ENCODE measurements at places on chromosomes 7 and 10.

DNA sequence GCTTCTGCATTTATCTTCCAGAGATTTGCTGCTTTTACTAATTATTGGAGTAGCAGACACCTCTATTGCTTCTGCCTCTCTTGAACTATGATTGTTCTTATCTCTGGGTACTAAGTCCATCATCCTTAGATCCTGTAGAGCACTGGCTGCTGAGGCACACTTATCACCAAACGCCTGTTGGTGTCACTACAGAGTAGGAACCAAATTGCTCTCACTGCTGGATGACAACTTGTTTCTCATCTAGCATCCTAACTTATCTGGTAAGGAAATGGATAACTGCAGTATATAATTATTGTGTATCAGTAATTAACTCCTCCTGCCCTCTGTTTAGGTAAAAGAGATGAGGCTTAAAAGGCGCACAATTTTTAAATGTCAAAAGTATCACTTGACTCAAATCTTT, 1059.4 kb downstream of the NRG3 start:
- DNase-seq: no peak

- DNase-seq: no peak
Observed at GRCh38 chr7:13850185-13850752, 139.2 kb downstream of the ETV1 start.

GRCh38 chr7:83738291-83738835, 89.4 kb upstream of the SEMA3E start:
- DNase-seq: no peak

DNA sequence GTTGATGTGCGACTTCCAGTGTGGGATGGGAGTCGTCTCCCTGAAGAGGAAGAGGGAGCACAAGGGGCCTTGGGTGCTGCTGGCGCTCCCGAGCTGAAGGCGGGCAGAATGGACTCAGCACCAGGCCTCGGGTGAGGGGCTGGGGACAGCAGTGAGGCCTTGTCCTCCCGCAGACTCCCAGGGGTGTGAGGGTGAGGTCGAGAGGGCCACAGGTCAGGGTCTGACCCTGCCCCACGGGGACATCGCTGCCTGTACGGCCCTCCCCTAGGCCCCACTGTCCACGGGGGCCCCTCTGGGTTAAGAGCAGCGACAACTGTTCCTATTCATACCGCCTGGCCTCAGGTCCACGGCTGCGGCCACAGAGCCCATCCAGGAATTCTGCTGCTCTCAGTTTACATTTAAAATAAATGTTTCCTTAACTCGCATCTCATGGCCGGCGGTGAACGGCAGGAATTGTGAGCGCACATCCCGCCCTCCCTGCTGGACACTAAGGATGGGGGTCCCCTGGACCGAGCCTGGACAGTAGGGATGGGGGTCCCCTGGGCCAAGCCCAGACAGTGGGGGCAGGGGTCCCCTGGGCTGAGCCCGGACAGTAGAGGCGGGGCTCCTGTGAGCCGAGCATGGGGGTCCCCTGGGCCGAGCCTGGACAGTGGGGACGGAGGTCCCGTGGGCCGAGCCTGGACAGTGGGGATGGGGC, 61.7 kb downstream of the PDGFA start:
- DNase-seq: no peak

- DNase-seq: no peak
Observed at GRCh38 chr10:529468-530230, 159.8 kb downstream of the DIP2C start.

- no peak for DNase-seq
Observed at GRCh38 chr7:159010411-159010810, 134.3 kb downstream of the VIPR2 start.

- no peak for DNase-seq
Observed at GRCh38 chr10:93541402-93542357, 24.8 kb upstream of the FFAR4 start.

DNA sequence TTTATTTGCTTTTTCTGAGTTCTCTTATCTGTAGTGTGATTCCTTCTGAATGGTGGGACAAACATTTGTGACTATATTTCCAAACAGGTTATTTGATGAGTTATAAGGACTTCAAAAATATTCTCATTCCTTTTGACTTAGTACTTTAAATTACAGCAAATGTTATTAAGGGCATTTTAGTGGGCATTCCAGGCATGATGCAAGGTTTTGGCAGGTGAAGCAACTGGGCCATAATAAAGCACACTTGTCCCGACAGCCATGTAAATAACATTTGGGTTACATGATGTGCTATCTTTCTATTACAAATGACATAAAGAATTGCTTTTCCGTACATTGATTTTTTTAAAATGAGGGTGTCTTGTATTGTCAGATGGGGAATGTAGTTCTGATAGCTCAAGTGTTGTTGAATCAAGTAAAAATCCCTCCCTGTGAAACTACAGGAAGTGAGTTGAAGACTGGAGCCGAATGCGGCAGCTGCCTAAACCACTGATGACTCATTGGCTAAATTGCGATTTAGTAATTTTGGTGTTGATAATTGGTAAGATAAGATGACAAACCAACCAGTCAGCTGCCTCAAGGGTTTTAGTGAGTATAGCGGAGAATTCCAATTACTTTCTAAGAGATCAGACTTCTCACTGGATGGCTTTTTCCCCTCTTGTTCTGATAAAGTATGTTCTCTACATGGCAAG, 231.3 kb upstream of the NPY start:
- no peak for DNase-seq

GRCh38 chr7:117158941-117159697, 163.7 kb downstream of the WNT2 start:
- no peak for DNase-seq

GRCh38 chr7:33399528-33400213, 270.3 kb downstream of the BBS9 start:
- no peak for DNase-seq

DNA sequence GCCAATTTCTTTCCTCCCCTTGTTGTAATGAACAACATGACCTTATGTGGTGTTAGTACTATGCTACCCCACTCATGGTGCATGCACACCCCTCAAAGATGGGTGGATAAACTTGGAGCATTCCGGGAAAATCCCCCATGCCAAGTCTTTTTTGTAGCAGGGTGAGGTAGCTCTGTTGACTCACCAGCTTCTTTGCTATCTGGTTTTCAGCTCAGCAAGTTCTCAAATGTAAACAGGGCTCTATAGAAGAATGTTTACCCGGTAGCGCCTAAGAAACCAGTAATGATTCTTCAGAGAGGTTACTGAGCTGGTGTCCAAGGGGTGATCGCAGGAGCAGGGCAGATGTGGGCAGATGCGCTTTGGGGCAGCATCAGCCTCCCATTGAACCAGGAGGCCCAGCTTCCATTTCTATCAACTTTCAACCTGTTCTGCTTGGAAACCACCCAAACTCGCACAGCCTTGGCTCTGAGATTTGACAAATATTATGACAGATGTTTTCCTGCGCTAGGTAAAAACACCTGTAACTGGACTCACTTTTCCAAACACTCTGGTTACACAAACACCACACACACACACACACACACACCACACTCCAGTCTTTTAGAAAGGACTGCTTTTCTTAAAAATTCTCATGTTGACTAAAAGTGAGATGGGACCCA, 87.8 kb downstream of the ZRANB1 start:
- no peak for DNase-seq

- DNase-seq: no peak
Observed at GRCh38 chr7:129006636-129007414, 48.1 kb downstream of the TNPO3 start.

- no peak for DNase-seq
Observed at GRCh38 chr10:59134785-59135184, 41.7 kb upstream of the PHYHIPL start.

DNA sequence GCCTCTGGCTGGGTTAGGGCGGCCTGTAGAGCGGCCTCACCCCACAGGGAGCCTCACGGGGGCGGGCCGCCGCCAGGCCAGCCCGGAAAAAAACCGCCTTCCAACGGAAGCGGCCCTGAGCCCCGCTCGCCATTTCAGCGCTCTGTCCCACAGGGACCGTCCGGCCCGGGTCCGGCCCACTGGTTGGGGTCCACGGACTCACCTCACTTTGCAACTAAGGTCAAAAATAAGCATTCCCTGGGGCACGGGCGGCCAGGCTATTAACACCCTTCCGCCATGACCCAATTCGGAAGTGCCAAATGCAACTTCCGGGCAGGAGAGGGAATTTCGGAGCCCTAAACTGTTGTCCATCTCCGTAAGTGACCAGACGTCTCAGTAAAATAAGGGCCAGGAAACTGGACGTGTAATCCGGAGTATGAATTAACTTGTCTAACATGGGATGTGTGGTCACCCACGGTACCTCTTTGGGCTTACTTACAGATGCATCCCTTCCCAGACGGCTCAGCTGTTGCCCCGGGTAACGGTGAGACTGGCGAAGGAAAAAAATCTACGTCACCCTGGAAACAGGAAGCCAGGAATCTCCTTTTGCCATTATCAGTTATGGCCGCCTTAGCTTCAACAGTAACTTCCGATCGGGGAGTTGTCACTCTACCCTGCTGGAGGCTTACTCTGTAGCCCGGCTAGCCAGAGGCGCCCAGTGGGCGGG, at the start of gene BBIP1:
Gene BBIP1, minus strand, starts transcription at position 538 of the 706 bp plus-strand sequence. CDS start 1,023 bp downstream, outside the sequence.
- peak; percentile 98 for DNase-seq

DNA sequence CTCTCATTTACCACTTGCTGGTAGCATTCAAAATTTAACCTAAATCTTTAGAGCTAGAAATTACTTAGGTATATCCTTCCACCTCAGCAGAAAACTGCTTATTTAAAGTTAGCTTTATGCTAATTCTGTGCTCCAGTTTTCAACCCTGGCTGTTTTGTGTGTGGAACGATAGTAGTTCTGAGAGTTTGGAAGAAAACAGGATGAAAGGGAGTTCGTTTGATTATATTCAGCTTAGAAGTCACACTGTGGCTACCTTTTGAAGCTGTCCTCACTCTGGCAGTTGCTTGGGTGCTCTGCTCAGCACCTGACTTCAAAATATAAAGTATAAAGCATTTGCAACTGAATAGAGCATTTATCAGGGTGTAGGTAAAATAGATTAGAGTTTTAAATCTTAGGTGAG, 2.6 kb upstream of the ASCC1 start:
- no peak for DNase-seq

DNA sequence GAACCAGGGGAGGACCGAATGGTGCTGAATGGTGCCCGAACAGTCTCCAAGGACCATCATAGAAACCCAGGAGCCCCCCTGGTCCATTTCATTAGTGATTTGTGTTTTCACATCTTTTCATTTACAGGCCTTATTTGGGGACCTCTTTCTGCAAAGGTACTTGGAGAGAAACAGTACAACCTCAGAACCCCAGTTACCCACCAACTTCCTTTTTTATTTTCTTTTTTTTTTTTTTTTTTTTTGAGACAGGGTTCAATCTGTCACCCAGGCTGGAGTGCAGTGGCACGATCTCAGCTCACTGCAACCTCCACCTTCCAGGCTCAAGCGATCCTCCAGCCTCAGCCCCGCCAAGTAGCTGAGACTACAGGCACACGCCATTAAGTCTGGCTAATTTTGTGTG, 13.0 kb upstream of the ELN start:
- no peak for DNase-seq

DNA sequence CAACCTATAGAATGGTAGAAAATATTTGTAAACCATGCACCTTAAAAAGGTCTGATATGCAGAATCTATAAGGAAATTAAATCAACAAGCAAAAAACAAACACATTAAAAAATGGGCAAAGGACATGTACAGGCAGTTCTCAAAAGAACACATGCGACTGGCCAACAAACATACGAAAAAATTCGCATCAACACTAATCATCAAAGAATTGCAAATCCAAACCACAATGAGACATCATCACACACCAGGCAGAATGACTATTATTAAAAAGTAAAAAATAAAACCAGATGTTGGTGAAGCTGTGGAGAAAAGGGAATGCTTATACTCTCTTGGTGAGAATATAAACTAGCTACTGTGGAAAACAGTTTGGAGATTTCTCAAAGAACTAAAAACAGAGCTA, 33.2 kb downstream of the TMEM229A start:
- DNase-seq: no peak

DNA sequence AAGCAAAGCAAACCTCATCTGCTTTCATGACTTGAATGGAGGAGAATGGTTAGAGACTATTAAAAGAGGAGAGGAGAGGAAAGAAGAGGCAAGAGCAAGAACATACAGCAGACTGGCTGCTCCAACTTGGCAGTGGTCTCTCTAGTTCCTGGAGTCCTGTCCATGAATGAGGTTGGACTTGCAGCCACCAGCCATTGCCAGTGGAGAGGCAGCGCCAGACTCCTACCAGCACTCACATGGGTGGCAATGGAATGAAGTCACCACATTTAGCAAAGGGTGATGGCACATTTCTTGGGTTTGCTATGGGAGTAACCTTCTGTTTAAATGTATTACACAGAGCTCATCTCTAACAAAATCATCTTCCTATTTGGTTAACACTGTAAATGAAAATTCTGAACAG, 257.8 kb upstream of the IMMP2L start:
- no peak for DNase-seq

DNA sequence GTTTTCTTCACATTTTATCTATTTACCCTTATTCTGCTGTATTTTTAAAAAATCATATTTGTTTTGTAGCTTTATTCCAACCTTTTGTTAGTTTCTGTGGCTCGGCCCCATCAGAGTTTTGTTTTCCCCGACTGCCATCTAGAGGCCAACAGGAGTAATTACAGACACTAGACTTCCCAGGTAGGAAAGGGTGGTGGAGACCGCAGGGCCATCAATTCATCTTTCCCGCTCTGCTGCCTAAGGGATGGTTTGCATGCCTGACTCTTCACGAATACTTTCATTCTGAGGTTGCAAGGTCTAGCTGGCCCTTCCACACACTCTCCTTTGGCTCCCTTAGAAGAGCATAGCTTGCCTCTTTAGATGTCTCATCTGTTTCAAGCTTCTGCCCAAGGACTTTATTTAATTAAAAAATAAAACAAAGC, 38.3 kb downstream of the LYZL2 start:
- DNase-seq: no peak

GRCh38 chr10:113341138-113341537, 211.7 kb upstream of the HABP2 start:
- no peak for DNase-seq

DNA sequence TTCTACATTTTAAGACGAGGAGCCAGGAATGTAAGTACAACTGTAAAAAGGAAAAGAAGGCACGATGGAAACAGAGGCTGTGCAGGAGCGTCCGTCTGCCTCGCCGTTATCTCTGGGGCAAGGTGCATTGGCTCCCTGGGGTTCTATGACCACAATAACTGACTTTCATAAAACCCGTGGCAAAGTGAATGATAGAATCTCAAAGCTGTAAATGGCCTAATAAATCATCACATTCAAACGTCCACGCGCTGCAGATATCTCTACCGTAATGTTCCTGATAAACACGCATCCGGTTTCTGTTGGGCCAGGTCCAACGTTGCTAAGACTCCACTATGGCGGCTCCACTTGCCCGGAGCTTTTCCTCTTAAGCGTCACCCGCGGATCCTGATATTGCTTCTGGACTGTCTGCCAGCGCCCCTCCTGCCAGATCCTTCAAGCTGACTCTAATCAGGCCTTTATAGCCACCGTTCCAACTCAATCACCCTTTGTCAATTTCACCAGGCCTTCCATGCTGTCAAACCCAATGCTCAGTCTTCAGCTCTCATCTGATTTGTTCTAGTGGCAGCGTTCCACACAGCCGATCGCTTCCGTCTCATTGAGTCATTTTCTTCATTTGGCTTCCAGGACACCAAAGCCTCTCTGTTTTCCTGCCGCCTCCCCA, 265.6 kb upstream of the FOXK1 start:
- DNase-seq: peak; percentile 21

Data from osteocyte (in vitro differentiated cells).